HFFc6 (cell line): ENCODE measurements at places on chromosomes 1 and 21. TPM values are rescaled to one million over a fixed set of nuclear protein-coding genes. Genes with fewer than 3 reads are reported as not detected.

- DNase-seq: no peak
Measured at GRCh38 chr1:170284951-170285350, 139.2 kb downstream of the NTMT2 start.

GRCh38 chr21:26116456-26117011, 54.0 kb downstream of the APP start:
- DNase-seq: peak; percentile 32

GRCh38 chr1:65681096-65681495, 111.6 kb upstream of the PDE4B start:
- peak; percentile 59 for DNase-seq

GRCh38 chr1:84442256-84442655, 36.8 kb upstream of the RPF1 start:
- DNase-seq: peak; percentile 88

ANXA9 gene
- 0.46 and 0.50 TPM in 2 replicates for total RNA-seq

RGSL1 gene
- not detected in 3 replicates for total RNA-seq
